Testis (tissue), 5 donors: ENCODE measurements at places on chromosomes 3 and 15. TPM values are rescaled to one million over a fixed set of nuclear protein-coding genes. Genes with fewer than 3 reads are reported as not detected.

DNA sequence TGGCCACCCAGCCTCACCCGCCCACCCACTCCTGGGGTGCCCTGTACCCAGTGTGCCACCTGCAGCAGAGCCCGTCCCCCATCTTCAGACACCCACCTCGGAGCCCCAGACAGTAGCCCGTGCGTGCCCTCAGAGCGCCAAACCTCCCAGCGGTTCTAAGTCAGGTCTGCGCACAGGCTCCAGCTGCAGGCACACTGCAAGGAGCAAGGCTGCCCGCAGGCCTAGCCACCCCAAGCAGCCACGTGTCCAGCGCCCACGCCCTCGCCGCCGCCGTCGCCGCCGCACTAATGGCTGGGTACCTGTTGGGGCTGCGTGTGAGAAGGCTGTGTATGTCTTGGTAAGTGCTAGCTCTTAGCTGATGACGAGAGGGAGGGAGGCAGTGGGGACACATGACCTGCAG is 8.8 kb upstream of the CHST14 start:
- H3K27ac ChIP-seq, result no peak overlapping the region
- H3K36me3 ChIP-seq, result no peaks in the 10 kb centered on the region
- no peak overlapping the region for H3K4me3 ChIP-seq
- H3K27me3 ChIP-seq, result no peaks in the 10 kb centered on the region
- peaks cover 4% of the 10 kb centered on the region for H3K4me1 ChIP-seq

TLR9 gene
- 0.25 TPM for total RNA-seq

DNA sequence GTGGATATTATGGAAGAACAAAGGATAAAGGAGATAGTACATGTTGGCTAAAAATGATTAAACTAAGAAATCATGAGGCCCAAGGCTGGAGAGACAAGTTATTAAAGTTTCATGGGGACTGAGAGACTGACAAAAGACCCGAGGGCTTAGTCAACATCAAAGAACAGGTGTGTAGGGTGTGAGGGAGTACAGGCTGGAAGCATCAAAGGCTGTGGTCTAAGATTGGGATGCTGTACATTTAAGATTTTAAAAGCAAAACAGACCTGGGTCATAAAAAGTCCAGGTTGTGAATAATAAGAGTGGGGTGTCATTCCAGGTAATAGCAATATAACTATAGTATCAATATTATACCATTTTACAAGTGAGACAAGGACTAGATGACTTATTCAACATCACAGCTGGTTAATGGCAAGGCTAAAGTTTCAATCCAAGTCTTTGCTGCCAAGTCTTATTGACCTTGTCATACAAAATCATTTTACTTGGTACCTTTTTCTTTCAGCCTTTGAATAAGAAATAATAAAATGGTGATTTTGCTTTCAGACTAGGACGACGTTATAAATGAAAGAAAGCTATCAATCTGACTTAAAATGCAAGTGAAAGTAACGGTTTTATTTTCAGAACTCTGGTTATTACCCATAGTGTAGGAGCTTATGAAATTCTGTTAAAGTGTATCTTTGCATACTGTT is 211.6 kb downstream of the TNIK start:
- DNase-seq, result no peak
- H3K4me3 ChIP-seq, result no peak overlapping the region
- no peaks in the 10 kb centered on the region for H3K27me3 ChIP-seq
- H3K27ac ChIP-seq, result no peak overlapping the region
- H3K4me1 ChIP-seq, result no peaks in the 10 kb centered on the region

GRCh38 chr15:56639631-56640030 is 93.7 kb downstream of the ZNF280D start:
- no peak for DNase-seq
- H3K27ac ChIP-seq, result no peak overlapping the region
- no peaks in the 10 kb centered on the region for H3K27me3 ChIP-seq

TTLL13 gene
- 18.0 TPM for total RNA-seq

GRCh38 chr3:124802702-124803101 is 72.5 kb downstream of the UMPS start:
- no peak overlapping the region for H3K4me3 ChIP-seq
- H3K4me1 ChIP-seq, result peaks cover 26% of the 10 kb centered on the region
- H3K27ac ChIP-seq, result no peak overlapping the region
- H3K36me3 ChIP-seq, result no peaks in the 10 kb centered on the region
- DNase-seq, result no peak

DNA sequence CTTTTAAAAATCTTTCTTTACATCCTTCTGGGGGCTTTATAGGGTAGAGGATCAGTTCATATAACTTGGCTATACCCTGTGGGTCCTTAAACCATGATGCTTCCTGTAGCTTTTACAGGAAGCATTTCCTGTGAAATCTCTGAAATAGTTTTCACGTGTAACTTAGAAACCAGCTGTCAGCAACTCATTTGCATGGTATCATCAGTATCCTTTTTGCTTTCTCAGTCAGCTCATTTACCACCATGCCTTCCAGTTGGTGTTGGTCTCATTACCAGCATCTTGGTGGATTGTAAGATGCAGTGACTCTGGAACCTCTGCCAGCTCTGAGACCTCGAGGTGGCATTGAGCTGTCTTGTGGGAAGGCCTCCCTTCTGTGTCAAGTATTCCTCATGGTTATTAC is 96.7 kb upstream of the MYZAP start:
- DNase-seq, result no peak
- H3K27me3 ChIP-seq, result no peaks in the 10 kb centered on the region
- H3K4me1 ChIP-seq, result peaks cover 26% of the 10 kb centered on the region
- H3K36me3 ChIP-seq, result no peaks in the 10 kb centered on the region
- peak overlapping the region; percentile 2 for H3K27ac ChIP-seq
- no peak overlapping the region for H3K4me3 ChIP-seq

GRCh38 chr3:106945435-106945834 is 431.8 kb upstream of the CCDC54 start:
- no peaks in the 10 kb centered on the region for H3K36me3 ChIP-seq
- no peaks in the 10 kb centered on the region for H3K27me3 ChIP-seq
- H3K4me3 ChIP-seq, result no peak overlapping the region
- H3K4me1 ChIP-seq, result no peaks in the 10 kb centered on the region
- no peak overlapping the region for H3K27ac ChIP-seq

- H3K27me3 ChIP-seq, result no peaks in the 10 kb centered on the region
- no peaks in the 10 kb centered on the region for H3K36me3 ChIP-seq
- no peak for DNase-seq
- no peak overlapping the region for H3K27ac ChIP-seq
Measured at GRCh38 chr3:17765819-17766472, 23.5 kb upstream of the TBC1D5 start.
